Activated CD8-positive, alpha-beta memory T cell treated with anti-CD3 and anti-CD28 coated beads, Interleukin-2, amount 10 ng/mL, durations not matched to agents 7 days and 5 days (primary cell): ENCODE measurements at places on chromosomes 11 and 22.

DNA sequence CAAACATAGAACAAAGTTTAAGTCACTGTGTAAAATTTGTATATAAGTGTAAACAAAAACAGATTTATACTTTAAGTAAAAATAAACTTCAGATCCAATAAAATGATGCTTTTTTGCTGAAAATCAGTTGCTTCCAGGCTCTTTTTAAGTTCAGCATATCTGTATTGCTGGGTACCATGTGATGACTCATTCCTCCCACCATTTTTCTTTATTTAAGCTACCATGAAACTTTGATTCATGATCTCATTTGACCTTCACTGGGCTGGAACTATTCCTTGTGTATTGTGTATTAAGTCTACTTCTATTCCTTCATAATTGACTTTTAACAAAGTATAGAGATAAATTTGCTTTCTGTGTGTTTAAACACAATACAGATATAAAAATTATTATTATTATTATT, 46.3 kb upstream of the RRM1 start:
- no peak for DNase-seq
- H3K4me1 ChIP-seq, result peaks cover 6% of the 10 kb centered on the region
- H3K27me3 ChIP-seq, result no peaks in the 10 kb centered on the region
- peak overlapping the region; percentile 13 for H3K27ac ChIP-seq
- no peak overlapping the region for H3K4me3 ChIP-seq

- no peak overlapping the region for H3K27ac ChIP-seq
- no peak overlapping the region for H3K4me3 ChIP-seq
- H3K36me3 ChIP-seq, result no peaks in the 10 kb centered on the region
- H3K4me1 ChIP-seq, result peaks cover 26% of the 10 kb centered on the region
These were observed 24.1 kb upstream of the GRAMD4 start for GRCh38 chr22:46596032-46596441.

GRCh38 chr22:43798492-43798891, 13.6 kb downstream of the EFCAB6 start:
- H3K4me3 ChIP-seq, result no peak overlapping the region
- no peak for DNase-seq
- H3K27me3 ChIP-seq, result peaks cover 18% of the 10 kb centered on the region
- H3K4me1 ChIP-seq, result no peaks in the 10 kb centered on the region
- H3K36me3 ChIP-seq, result peaks cover 2% of the 10 kb centered on the region

- H3K27me3 ChIP-seq, result peaks cover 3% of the 10 kb centered on the region
- DNase-seq, result no peak
- no peak overlapping the region for H3K27ac ChIP-seq
- no peaks in the 10 kb centered on the region for H3K4me1 ChIP-seq
- no peaks in the 10 kb centered on the region for H3K36me3 ChIP-seq
These were observed 25.7 kb downstream of the ELFN2 start for GRCh38 chr22:37401401-37402183.

DNA sequence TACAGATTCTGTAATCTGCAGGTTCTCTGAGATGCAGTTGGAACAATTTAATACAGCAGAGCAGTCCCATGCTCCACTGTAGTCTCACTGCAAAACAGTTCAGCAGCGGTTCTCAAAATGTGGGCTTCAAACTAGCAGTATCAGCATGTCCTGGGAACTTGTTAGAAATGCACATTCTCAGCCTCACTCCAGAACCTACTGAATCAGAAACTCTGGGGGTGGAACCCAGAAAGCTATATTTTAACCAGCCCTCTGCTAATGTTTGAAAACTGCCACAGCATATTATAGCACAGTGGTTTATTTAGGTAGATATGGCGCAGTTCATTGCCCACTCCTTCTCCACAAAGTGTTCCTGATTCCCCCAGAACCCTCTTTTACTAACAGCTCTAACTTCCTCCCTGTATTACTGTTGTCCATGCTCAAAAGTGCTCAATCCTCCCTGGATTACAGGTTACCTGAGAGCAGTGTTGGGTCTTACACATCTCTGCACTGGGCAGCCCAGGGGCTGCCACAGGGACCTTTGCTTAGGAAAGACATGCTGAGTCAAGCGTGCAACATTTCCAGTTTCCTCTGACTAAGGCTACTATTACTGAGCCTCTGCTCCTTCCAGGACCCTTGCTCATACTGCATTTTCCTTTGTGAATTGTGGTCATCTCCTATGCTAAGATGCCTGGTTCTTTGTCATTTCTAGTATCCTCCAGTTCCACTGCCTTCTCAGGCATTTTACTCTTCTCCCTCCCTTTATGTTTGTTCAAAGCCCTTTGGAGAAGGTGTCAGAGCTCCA, 7.7 kb upstream of the DGAT2 start:
- H3K36me3 ChIP-seq, result no peaks in the 10 kb centered on the region
- H3K4me3 ChIP-seq, result no peak overlapping the region
- peaks cover 7% of the 10 kb centered on the region for H3K27me3 ChIP-seq
- no peaks in the 10 kb centered on the region for H3K4me1 ChIP-seq
- H3K27ac ChIP-seq, result no peak overlapping the region

DNA sequence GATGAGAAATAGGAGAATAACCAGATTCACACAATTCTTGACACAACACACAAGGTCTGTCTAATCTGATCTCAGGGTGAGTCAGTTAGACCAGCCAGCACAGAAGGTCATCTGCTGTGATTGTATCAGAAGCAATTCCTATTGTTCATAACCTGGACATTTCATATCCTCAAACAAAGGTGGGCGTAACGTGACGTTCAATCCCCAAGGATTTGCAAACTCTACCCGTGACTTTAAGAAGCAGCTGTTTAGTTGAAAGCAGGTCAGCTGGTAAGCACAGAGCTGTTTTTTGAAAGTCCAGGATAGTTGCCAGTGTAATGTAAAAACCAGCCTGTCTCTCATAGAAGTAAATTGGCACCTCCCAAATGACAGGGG, 385.1 kb downstream of the DCDC1 start:
- H3K27ac ChIP-seq, result no peak overlapping the region
- H3K36me3 ChIP-seq, result no peaks in the 10 kb centered on the region
- no peaks in the 10 kb centered on the region for H3K27me3 ChIP-seq

- no peaks in the 10 kb centered on the region for H3K4me1 ChIP-seq
- H3K4me3 ChIP-seq, result no peak overlapping the region
- H3K27ac ChIP-seq, result no peak overlapping the region
These were observed 20.6 kb upstream of the FDX1 start for GRCh38 chr11:110409174-110409573.

GRCh38 chr11:117434481-117434880, 106.8 kb downstream of the CEP164 start:
- H3K27ac ChIP-seq, result no peak overlapping the region
- no peaks in the 10 kb centered on the region for H3K36me3 ChIP-seq
- H3K4me3 ChIP-seq, result no peak overlapping the region
- DNase-seq, result no peak
- H3K4me1 ChIP-seq, result peaks cover 16% of the 10 kb centered on the region

DNA sequence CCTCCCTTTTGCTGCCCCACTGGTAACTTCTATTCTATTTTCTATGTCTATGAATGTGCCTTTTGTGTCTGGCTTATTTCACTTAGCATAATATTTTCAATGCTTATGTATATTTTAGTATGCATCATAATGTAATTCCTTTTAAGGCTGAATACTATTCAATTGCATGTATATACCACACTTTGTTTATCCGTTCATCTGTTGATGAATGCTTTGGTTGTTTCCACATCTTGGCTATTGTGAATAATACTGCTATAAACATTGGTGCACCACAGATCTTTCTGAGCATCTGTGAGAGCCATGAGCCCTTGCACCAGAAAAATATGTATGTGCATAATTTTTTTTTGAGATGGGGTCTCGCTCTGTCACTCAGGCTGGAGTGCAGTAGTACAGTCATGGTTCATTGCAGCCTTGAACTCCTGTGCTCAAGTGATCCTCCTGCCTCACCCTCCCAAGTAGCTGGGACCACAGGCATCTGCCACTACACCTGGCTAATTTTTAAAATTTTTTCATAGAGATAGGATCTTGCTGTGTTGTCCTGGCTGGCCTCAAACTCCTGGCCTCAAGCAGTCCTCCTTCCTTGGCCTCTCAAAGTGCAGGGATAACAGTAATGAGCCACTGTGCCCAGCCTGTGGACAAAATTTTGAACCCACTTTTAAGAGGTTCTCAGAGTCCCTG, 27.0 kb downstream of the HEPHL1 start:
- no peaks in the 10 kb centered on the region for H3K36me3 ChIP-seq
- no peak for DNase-seq
- no peak overlapping the region for H3K4me3 ChIP-seq
- peaks cover 3% of the 10 kb centered on the region for H3K27me3 ChIP-seq

DNA sequence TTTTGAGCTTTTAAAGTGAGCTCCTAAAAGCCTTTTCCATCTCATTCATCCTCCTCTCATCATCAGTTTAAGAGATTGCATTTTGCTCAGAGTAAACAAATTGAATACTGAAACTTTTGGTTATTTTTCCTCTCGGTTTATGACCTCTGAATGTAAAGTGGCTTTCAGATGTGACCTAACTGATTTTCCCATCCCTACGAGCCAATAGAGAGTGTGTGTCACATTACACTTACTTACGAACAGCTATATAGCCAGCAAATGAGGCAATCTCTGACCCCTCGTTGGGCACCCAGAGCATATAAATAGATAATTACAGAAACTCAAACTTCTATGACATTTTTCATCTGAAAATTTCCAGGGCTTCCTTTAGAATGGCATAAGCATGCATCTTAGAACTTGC, 317.7 kb downstream of the OPCML start:
- DNase-seq, result no peak
- no peaks in the 10 kb centered on the region for H3K27me3 ChIP-seq
- no peak overlapping the region for H3K4me3 ChIP-seq
- no peaks in the 10 kb centered on the region for H3K36me3 ChIP-seq

DNA sequence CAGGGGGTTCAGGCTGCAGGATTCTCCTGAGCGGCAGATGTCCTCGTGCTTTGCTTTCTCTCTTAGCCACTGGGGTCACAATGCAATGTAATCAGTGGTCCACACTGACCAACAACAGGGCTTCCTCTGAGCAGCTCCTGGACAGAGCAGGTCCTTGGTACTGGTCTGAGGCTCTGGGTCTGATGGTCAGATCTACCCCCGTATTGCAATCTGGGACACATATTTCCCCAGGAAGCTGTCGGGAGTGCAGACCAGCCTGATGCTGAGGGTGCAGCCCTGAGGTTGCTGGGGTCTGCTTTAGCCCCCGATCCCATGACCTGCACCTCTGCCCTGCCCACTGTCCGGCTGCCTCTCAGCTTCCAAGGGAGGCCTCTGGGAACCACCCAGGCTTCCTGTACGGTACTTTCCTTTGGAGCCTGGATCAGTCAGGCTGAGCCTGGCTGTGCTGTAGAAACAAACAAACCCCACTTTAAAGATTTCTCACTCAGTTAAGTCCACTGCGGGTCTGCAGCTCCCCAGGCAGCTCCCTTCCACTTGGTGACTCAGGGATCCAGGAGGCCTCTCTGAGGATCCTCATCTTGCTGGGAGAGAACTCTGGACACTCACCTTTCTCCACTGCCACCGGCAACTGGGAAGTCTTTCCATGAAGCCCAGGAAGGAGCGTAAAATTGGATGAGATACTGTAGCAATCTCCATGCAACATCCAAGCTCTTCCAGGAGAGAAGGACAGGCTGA, 1046.6 kb downstream of the TBC1D22A start:
- peak; percentile 15 for DNase-seq
- no peaks in the 10 kb centered on the region for H3K27me3 ChIP-seq
- H3K4me3 ChIP-seq, result no peak overlapping the region
- H3K36me3 ChIP-seq, result no peaks in the 10 kb centered on the region

DNA sequence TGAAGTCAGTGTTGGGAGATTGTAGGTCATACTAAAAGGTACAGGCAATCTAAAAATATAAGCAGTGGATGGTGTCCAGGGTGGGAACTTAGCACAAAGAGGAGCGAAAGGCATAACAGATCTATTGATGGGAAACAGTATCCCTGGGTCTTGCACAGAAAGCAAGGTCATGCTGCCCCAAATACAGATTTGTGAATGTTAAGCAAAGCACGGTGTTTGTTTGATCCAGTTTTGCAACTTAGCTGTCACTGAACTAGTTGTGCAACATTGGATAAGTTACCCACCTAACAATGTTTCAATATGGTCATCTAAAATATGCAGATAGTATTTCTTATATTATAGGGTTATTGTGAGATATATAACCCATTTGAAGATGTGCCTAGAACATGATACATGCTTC, 162.9 kb downstream of the BLID start:
- H3K36me3 ChIP-seq, result no peaks in the 10 kb centered on the region
- H3K4me3 ChIP-seq, result no peak overlapping the region
- DNase-seq, result no peak
- no peak overlapping the region for H3K27ac ChIP-seq

DNA sequence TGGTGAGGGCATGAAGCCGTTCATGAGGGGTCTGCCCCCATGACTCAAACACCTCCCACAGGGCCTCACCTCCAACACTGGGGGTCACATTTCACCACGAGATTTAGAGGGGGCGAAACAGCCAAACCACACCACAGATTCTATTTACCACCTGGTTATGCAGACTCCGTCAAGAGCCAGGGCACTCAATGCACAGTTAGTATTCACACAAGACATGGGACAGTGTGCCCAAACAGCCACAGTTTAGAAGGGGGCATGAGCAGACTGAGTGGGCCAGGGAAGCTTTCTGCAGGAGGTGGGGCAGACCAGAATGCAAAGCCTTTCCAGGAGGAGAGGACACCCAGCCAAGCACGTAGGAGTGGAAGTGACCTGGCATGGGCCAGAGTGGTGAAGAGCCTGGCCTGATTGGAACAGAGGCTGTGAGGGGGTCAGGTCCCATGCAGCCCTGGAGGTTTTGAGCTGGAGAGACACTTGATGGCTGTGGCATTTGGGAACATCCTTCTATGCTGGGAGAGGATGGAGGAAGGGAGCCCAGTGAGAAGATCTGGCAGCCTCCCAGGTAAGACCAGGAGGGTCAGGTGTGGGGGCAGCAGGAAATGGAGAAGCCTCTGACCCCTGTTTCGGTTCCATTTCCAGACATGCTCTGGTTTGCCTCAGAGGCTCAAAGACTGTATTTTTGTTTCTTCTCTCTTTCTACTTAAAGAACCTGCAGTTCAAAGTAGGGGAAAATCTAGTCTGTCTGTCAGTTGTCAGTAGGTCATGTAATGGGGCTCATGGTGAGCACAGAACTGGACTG, 199.1 kb upstream of the NCAM1 start:
- no peaks in the 10 kb centered on the region for H3K4me1 ChIP-seq
- no peak overlapping the region for H3K27ac ChIP-seq
- peaks cover 2% of the 10 kb centered on the region for H3K27me3 ChIP-seq
- no peak for DNase-seq

GRCh38 chr11:94379613-94380012, 21.6 kb downstream of the GPR83 start:
- no peak overlapping the region for H3K4me3 ChIP-seq
- H3K4me1 ChIP-seq, result no peaks in the 10 kb centered on the region
- no peak overlapping the region for H3K27ac ChIP-seq

- no peak overlapping the region for H3K4me3 ChIP-seq
- H3K4me1 ChIP-seq, result no peaks in the 10 kb centered on the region
- H3K27ac ChIP-seq, result no peak overlapping the region
- peaks cover 55% of the 10 kb centered on the region for H3K27me3 ChIP-seq
- H3K36me3 ChIP-seq, result peaks cover under 1% of the 10 kb centered on the region
These were observed 9.7 kb downstream of the LAYN start for GRCh38 chr11:111550258-111550657.

- H3K27ac ChIP-seq, result no peak within 1 kb of the TSS
- H3K4me3 ChIP-seq, result no peak within 1 kb of the TSS
- H3K36me3 ChIP-seq, result peaks cover 15% of the 10 kb centered on the region
- peaks cover 6% of the 10 kb centered on the region for H3K27me3 ChIP-seq
- peaks cover 3% of the 10 kb centered on the region for H3K4me1 ChIP-seq
- no peak for DNase-seq
These were observed at the start of gene MOV10L1 for GRCh38 chr22:50089682-50090411. MOV10L1 (plus strand) TSS chr22:50090006; CDS start chr22:50090089, 83 bp downstream.

GRCh38 chr11:10597877-10598351, 29.4 kb upstream of the LYVE1 start:
- peaks cover 3% of the 10 kb centered on the region for H3K27me3 ChIP-seq
- peaks cover 7% of the 10 kb centered on the region for H3K4me1 ChIP-seq
- H3K4me3 ChIP-seq, result no peak overlapping the region

GRCh38 chr11:75811485-75811884, 3.5 kb upstream of the UVRAG start:
- H3K27me3 ChIP-seq, result peaks cover 4% of the 10 kb centered on the region
- H3K36me3 ChIP-seq, result no peaks in the 10 kb centered on the region
- peaks cover 7% of the 10 kb centered on the region for H3K4me1 ChIP-seq
